ENCODE measurements at places on chromosomes 11 and 22. TPM values are rescaled to one million over a fixed set of nuclear protein-coding genes. Genes with fewer than 3 reads are reported as not detected.

Gene DNAJB13
- total RNA-seq = 1.4 TPM

DNA sequence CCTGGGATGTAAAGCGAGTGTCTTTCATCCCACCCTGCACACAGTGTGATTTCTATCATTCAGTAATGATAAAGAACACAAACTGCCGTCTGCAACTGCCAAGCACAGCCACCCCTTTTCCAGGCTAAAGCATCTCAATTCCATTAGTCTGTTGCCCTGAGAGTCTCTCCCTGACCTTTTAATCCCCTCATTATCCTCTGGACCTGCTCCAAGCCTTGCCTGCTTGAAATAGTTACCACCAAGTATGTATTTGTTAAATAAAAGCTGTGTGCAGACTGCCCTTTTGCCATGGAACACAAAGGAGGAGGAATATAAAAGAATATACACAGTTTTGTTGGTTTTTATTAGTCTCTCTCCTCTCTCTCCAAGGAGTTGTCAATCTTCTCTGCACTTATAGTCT is 13.0 kb downstream of the GRAP2 start:
- no peak for DNase-seq

Gene OR2AG2
- total RNA-seq = 0.48 TPM

Gene NLRP14
- total RNA-seq = 0.29 TPM

DNA sequence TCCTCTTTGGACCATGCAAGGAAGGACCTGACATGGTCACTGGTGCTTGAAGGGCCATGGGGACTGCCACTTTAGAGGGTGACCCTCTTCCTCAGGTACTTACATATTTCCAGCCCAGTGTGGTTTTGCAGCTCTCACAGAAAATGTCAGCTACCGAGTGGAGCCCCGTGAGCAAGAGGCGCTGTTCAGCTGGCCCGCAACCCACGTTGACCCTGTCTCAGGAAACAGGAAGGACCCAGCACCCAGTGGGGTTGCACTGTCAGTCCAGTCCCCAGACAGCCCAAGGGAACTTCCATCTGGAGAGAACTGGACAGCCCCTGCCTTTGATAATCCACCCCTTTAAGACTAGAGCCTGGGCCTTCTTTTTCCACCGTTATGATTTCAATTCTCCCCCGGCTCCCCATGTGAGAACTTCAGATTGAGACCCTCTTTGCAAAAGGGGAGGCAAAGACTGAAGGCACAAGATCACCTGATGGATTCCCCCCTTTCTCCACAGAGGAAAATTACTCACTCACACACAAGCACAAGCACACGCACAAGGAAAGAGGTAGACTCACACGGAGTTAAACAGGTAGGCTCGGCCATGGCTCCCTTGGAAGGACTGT is 3.4 kb downstream of the YPEL4 start:
- DNase-seq = no peak
